EL (cell line): ENCODE measurements at places on chromosomes 6 and 20.

GRCh38 chr20:40865095-40865494, 163.5 kb upstream of the TOP1 start:
- DNase-seq: no peak

- no peak for DNase-seq
Measured at GRCh38 chr6:133899556-133899955, 10.6 kb downstream of the TCF21 start.

DNA sequence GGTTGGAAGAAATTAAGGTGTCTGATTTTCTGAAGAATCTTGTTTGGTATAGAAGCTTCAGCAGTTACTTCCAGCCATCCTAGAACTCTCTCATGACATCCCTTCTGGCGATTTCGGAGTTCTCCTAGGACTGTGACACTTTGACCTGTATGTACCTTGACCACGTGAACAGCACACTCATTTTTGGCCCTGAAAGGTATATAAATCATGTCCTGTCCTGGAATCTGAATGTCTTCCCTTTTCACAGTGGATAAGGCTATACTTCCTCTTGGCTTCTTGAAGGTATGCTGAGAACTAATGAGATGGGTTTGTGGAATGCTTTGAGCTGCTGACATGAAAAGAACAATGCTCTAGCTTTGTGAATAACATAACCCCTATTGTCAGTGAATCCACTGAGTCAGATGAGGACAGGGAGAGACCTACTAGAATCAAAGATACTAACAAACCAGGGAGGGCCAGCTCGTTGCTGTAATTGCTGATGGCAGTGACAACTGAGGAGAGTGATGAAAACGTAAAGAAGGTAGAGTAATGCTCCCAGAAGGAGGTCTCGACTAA, 6.0 kb upstream of the ZDHHC14 start:
- DNase-seq: no peak

GRCh38 chr20:57711311-57711712, 1.5 kb upstream of the PMEPA1 start:
- DNase-seq: no peak

- DNase-seq: no peak
Measured at GRCh38 chr6:170253226-170253909, 37.5 kb downstream of the DLL1 start.

DNA sequence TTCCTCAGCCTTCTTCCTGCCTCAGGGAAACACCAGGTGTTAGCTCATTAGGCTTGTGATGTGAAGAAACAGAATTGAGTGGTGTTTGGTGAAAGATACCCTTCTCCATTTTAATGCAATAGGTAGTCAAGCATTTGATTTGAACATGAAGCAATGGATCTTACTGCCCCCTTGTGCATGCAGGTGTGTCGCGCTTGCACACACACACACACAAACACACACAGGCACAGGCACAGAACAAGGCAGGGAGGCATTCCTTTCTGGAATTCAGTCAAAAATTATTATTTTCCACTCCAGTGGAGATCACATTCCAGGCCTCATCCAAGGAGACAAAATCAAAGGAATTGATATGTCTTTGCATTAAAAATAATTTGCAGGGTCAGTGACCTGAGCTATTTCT, 667.0 kb upstream of the MARCKS start:
- DNase-seq: no peak

GRCh38 chr6:143953922-143954321, 54.1 kb downstream of the PLAGL1 start:
- DNase-seq: no peak
